ENCODE measurements at places on chromosomes 2 and 18.
A peak's percentile ranks its signal among the peaks of the same experiment; 100 is the strongest.

DNA sequence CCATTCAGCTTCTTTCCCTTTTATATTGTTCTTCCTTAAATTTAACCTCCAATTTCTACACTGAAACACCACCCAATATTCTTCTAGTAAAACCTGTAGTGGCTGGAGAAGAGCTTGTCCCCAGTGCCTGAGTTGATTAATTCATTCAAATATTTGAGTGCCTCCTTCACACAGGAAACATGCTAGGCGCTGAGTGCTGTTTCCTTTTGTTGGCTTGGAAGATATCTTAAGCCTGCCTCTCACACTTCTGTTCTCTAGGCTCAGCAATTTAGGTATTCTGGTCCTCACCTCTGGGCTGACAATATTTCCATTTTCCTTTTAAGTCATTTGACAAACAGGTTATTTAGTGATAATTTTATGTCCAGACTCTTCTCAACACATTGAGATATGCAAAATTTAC is 185.4 kb downstream of the SETBP1 start:
- no peak for DNase-seq

- DNase-seq, result no peak
Measured at GRCh38 chr2:141423124-141423523, 707.7 kb downstream of the LRP1B start.

DNA sequence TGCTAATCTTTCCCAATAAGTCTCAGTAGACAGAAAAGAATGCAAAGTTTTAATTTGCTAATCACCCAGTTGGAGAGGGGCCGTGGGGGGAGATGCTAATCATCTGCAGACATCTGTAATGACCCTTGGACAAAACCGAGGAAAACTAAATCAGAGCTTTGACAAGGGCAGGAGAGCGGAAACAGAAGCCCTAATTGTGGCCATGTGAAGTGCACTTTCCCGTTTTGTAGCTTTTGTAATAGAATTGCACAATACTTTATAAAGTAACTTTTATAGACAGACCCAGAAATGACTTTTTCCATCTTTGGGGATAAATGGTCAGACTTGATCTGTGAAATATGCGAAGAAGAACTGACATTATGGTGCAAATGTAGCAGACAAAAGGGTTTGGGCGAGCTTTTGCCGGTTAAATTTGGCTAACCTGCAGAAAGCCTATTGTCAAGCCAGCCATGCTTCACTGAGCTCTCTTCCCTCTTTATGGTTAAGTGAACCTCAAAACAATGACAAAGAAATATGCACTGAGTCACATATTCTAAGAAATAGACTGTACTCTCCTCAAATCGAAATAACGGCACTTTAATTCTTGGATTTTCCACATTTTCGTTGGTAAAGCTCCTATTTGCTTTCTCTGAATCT is 980.1 kb upstream of the POU3F3 start:
- DNase-seq, result no peak

GRCh38 chr2:240322991-240323390 is 112.5 kb upstream of the GPC1 start:
- DNase-seq, result no peak

DNA sequence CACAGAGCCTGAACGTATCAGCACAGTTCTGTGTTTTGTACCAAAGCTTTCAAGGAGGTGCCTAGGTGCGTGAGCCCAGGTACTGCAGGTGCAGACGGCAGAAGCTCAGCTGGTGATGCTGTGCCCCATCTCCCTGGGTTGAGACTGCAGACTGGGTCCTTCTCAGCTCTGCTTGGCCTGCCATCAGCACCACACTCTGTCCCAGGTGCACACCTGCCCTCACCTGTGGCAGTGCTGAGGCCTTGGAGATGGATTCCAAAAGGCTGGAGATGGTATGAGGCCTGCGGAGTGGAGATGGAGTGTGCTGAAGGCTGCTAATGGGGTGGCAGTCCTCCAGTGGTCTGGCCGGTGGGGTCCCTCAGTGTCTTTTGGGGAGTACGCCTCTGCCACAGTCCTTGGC is 9.3 kb downstream of the LDLRAD4 start:
- no peak for DNase-seq

GRCh38 chr2:126645211-126645618 is 10.7 kb upstream of the GYPC start:
- no peak for DNase-seq

- no peak for DNase-seq
Measured at GRCh38 chr2:12543076-12543977, 173.4 kb upstream of the TRIB2 start.

DNA sequence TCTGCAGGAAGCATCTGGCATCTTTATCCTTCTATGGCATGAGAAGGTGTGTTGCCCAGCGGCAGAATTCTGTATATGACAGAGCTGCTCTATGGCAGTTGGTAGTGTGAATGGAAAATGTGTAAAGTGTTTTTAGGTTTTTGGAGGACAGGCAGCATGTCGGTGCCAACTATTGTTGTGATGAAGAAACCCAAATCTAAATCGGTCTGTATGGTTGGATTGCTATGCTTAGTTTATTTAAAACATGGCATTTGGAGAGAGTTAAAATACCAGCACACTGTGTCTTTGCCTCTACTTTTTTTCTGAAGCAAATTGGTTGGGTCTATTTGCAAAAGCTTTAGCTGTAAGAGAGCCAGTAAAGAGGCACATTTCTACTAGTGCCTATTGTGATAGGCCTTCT is 136.7 kb downstream of the CTNNA2 start:
- DNase-seq, result no peak

DNA sequence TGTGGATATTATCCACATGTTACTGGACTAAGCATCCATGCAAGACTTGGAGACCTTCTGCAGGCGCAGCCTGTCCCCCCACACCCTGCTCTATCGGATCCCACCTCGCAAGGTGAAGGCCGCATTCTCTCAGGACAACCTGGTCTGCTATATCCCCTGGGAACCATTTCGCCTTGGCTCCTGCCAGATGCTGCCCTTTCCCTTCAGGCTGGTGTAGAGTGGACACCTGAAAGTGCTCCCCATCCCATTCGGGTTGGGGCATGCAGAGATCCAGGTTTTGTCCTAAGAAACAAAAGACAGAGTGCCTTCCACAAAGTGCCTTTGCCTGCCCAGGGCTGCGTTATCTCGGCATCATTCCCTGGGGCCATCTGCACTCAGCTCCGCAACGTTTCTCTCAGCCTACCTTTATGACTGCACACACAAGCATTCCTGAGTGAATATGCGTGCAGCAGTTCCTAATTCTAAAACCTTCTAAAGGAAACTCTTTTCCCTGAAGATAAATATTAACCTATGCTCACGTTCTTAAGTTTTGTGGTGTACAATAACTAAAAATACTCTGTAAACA is 20.5 kb downstream of the FHL2 start:
- DNase-seq, result no peak

DNA sequence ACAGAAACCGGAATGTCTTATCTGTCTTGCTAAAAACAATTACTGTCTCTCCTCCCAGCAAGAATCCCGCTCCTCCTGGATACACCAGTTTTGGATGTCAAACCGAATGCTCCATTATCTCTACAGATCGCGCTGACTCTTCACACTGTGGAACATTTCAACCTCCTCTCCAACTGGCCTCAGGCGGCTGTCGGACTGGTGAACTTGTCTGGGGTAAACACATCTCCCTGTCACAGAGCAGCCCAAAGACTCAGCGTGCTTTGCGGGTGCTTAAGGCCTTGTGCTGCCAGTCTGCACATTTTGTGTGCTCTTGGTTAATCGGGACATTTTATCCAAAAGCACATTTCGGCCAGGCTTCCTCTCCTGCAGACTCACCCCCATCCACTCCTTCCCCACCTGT is 173.1 kb downstream of the ICOS start:
- peak; percentile 50 for DNase-seq

- DNase-seq, result peak; percentile 48
Measured at GRCh38 chr2:37585982-37586621, 85.3 kb downstream of the CDC42EP3 start.
